ENCODE measurements at places on chromosomes 7 and 10.

- no peak for DNase-seq
These were observed 365.2 kb downstream of the PLXDC2 start for GRCh38 chr10:20181434-20181833.

DNA sequence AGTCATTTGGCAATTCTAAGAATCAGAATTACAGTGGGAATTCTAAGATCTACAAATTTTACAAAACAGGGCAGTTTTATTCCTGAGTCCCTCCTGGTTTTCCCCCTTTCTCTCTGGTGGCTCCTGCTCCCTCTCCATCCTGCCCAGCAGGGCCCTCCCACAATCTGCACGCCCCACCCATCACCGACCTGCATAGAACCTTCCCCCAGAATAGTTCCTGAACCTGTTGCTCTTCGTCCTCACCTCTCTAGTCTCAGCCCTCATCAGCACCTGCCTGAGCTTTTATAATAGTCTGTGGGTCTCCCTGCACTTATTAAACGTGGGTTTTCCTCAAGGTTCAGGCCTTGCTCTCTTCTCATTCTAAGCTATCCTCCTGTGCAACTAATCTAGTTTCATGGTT lies 49.1 kb upstream of the MNX1 start:
- no peak for DNase-seq

DNA sequence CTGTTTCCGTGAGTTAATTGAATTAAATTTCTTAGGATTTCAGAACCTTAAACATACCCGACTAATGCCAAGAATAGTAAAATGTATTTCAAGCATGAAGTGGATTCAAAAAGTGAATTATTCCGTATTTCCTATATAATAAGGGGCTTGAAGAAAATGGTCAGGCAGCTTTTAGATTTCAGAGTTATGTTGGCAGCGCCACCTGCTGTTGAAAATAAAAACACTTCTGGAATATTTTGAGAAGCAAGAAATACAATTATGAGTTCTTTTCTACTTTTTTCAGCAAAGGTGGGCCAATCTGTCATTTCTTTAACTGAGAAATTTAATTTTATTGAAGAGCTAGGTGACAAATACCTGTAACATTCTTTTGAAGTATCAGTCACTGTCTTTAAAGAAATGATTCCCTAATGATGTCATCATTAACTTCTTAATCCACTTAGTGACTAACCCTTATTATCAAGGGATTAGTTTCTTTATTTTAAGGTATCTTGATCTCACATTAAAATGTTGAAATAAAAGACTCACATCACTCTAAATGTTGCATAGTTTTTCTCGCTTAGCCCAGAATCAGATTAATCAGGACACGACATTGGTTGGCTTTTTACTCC lies 36.6 kb upstream of the AGR3 start:
- no peak for DNase-seq

- DNase-seq: no peak
These were observed 17.3 kb downstream of the TLL2 start for GRCh38 chr10:96496281-96496925.

- DNase-seq: no peak
These were observed 213.8 kb downstream of the AHR start for GRCh38 chr7:17512181-17512675.

DNA sequence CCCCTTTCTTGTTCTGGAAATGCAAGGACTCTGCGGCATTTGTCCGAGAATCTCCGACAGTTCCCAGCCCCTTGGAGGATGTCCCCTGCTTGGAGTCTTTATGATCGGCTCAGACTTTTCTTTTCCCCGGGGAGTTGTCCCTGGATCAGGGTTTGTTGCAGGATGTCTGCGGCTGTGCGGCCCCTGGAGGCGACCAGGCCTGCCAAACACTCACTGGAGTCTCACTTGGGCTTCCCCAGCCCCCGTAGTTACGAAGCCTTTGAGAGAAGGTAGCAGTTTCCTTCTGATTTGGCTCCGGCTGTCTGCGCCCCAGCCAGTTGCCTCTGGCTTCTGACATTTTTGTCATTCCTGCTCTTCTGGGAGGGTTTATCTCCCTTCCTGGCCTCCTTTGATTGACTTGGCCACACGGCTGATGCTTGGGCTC lies 16.1 kb downstream of the COL26A1 start:
- no peak for DNase-seq

GRCh38 chr10:18822156-18822555 lies 162.9 kb downstream of the ARL5B start:
- DNase-seq: no peak

DNA sequence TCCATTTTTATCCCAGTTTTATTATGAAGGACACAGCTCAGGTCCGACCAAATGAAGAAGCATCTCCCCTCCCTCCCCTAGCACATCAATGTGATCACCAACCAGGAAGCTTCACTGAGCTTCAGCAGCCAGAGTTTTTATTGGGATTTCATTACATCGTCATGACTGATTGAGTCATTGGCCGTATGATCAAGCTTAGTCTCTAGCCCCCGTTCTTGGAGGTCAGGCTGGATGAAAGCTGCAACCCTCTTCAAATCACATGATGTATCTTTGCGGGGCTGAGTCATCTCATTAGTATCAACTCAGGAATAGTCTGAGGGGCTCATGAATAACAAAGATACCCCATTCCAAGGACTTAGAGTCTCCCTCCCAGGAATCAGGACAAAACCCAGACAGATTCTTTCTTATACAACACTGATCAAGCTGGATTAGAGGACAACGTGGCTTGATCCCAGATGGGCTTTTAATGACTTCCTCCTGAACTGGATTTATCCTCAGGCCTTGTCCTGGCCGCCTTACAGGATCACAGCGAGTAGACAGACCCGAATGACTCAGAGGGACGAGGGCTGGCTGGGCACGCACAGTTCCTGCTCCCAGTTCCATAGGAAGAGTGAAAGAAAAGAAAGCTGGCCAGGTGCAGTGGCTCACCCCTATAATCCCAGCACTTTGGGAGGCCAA lies 14.5 kb downstream of the LIMK1 start:
- DNase-seq: no peak

DNA sequence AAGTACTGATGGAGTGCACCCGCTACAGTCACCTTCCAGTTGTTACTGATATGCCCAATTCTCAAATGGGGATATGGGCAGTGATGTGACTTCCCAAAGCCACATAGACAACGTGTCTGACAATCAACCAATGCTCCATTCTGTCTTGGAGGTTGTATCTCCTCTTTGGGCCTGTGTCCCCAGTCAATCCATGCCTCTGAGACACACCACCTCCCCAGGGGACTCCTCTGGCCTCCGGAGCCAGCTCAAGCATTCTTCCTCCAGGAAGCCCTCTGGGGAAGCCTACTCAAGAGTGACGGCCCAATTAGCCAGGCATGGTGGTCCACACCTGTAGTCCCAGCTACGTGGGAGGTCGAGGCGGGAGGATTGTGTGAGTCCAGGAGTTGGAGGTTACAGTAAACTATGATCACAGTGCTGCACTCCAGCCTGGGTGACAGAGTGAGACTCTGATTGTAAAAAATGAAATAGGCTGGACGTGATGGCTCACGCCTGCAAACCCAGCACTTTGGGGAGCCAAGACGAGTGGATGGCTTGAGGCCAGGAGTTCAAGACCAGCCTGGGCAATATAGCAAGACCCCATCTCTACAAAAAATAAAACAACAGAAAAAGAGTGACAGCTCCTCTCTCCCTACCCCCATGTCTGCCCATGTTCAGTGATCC lies 99.5 kb upstream of the TNRC18 start:
- DNase-seq: no peak

GRCh38 chr10:29784175-29784773 lies 149.5 kb upstream of the SVIL start:
- no peak for DNase-seq

DNA sequence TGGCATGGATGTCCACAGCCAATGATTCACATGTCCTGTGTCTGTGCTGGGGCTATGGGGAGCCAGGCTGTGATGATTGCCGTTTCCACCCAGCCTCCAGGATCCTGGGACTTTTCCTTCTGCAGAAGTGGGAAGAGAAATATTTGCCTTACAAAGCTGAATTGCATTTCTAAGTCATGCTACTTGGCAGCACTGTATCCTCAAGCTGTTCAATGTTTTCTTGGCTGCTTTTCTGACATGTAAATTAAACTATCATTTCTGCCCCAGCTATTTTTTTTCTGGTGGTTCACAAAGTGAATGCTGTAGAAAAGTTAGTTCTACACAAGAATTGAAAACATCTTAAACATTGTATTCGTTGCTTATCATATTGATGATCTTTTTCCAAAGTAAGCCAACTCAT lies 51.9 kb upstream of the TCERG1L start:
- no peak for DNase-seq

GRCh38 chr7:144653449-144653848 lies 182.4 kb downstream of the TPK1 start:
- no peak for DNase-seq

- no peak for DNase-seq
These were observed 353.6 kb downstream of the CRPPA start for GRCh38 chr7:16067711-16068110.

DNA sequence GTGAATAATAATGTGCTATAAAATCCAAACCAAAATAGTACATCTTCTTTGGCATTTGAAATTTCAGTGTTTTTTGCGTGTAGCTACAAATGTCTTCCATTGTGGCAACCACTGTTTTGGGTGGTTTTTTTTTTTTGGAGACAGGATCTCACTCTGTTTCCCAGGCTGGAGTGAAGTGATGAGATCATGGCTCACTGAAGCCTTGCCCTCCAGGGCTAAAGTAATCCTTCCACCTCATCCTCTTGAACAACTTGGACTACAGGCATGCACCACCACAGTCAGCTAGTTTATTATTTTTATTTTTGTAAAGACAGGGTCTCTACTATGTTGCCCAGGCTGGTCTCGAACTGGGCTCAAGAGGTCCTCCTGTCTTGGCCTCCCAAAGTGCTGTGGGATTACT lies 455.1 kb downstream of the AUTS2 start:
- no peak for DNase-seq

- DNase-seq: no peak
These were observed 5.8 kb upstream of the FEZF1 start for GRCh38 chr7:122310119-122311021.

DNA sequence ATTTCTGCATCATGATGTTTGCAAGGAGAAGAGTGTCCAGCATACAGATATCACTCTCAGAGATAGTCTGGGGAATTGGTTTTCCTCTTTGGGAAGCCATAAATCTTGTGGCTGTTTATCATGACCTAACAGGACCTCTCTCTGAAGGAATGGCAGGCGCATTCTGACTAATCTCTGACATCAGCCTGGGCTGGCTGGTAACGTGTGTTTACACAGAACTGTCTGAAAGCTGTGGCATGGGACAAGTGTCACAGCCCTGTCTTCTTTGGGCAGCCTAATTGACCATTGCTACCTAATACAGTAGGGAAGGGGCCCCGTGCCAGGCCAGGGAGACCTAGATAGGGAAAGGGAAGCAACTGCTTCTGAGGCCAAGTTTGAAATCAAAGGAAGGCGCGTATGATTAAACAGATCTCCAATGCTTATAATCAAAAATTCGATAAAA lies 73.9 kb upstream of the CABCOCO1 start:
- DNase-seq: no peak

- no peak for DNase-seq
These were observed 110.3 kb downstream of the LRRC4 start for GRCh38 chr7:127920787-127921438.

DNA sequence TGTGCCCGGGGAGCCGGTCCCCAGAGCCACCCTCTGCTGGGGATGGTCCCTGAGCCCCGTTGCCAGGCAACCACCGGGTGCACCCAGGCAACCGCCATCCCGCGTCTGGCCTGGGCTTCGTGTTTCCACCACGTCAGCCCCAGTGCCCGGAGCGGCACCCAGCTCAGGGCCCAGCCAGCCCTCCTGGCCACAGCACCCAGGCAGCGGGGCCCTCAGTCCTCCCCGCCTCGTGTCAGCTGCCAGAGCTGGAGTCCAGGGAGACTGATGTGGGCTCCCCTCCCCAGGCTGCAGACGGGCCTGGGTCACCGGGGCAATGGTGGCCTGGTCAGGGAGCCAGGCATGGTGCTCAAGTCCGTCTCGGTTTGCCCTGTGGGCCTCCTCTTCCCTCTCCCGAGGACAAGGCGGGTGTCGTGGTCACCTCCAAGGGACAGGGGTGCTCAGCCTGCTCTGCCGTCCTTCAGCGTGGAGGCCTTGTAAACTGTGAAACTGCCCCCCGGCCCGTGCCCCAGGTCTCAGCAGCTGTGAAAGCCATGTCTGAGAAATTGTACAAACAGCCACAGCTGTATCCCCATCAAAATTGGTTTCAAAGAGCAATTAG lies 72.5 kb downstream of the MICALL2 start:
- no peak for DNase-seq

GRCh38 chr7:151046603-151047573 lies 1.4 kb upstream of the ASIC3 start:
- DNase-seq: no peak

GRCh38 chr10:77405771-77406241 lies 231.8 kb downstream of the KCNMA1 start:
- DNase-seq: peak; percentile 19

DNA sequence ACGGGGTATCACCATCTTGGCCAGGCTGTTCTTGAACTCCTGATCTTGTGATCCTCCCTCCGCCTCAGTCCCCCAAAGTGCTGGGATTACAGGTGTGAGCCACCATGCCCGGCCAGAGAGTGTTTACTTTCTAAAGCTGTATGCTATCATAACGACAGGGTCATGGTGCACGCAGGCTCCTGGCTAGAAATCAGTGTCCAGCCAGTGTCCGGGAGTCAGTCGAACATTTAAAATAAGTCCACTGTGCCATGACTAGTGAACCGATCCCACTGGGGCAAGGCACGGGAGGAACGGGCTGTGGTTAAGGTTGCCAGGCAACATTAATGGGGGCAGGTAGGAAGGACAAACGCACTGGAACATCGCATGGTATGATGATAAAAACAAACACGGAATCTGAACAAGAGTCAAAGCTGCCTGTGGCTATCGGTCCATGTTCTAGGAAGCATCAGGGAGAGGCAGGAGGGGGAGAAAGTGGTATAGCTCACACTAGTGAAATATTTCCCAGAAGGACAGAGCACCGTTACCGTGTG lies 89.0 kb upstream of the SEPHS1 start:
- no peak for DNase-seq

DNA sequence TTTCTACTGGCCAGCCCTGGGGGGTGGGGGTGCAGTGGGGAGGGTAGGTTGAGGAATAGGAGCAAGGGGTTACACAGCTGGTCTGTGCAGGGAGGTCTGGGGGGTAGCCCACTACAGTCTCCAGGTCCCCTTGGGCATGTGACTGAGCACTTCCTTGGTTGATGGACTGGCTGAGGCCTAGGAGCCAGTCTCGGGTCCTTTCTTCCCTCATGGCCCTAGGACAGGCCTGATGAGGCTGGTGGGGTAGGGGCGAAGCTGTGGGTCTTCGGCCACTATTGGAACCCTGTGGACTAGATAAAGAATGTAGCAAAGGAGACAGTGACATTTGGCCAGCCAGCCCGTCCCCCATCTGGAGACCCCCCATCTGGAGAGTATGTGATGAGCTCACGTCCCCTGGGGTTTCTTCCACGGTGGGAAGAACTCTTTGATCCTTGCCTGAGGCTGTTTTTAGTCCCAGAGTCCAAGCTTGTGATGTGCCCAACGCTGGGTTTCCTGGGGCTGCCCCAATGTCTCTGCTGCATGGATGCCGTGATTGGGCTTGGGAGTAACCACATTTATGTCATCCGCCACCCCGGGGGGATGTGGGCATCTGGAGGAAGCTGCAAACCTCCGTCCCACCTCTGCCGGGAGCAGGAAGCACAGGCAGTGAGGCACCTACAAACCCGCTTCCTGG lies 20.7 kb downstream of the FAM241B start:
- no peak for DNase-seq

GRCh38 chr10:130025811-130026485 lies 61.9 kb upstream of the EBF3 start:
- no peak for DNase-seq
